ENCODE measurements at places on chromosomes 13 and 19.
A peak's percentile ranks its signal among the peaks of the same experiment; 100 is the strongest.

- DNase-seq: peak; percentile 21
Observed at GRCh38 chr19:2167896-2168618, 4.3 kb downstream of the DOT1L start.

DNA sequence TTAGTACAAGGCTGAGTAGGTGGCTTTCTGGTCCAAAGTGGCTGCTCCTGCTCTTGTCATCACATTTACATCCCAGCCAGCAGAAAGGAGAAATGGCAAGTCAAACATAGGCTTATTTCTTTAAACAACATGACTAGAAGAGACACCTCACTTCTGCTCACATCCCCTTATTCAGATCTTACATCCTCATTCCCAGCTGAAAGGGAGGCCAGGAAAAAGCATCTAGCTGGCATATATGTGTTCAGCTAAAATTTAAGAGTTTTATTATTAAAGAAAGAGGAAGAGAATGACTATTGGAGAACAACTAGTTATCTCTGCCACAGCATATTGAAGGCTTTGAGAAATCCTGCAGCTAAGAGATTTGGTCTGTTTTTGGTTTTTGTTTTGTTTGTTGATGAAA lies 34.1 kb downstream of the RGCC start:
- DNase-seq: no peak

GRCh38 chr19:7879836-7880235 lies 5.6 kb upstream of the PRR36 start:
- DNase-seq: no peak

DNA sequence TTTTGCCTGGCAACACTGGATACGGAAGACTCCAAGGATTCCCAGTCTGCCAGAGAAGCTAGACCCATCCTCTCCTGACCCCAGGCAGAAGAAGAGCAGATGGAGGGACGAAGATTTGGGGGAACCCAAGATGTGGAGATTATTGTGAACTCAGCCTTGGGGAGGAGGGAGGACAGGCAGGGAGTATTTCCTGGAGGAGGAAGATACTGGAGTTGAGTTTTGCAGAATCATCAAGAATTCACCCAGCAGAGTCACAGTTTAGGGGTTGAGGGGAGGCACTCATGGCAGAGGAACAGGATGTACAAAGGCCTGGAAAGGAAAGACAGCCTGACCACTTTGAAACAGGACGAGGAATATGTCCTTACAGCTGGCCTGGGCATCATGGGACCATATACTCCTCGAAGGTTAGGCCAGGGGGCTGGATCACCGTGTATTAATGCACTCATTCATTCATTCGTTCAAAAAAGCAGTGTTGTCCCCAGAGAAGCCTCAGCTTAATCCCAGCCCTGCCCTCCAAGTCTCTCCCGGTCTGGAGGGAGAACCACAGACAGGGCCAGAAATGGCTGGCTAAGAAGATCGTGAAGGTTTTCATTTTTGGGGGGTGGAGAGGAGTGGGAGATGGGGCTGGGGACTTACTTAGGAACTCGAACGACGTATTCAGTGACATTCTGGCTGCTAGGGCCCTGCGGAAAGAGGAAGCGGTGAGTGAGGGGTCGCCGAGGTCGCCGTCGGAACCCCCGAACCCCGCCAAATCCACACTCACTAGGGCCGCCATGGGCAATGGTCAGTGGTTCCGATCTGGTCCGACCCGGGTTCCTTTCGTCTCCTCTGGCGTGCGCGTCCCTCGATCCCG lies 517 bp downstream of the GTF2F1 start:
- no peak for DNase-seq

- no peak for DNase-seq
Observed at GRCh38 chr19:40813182-40813581, 14.2 kb downstream of the EGLN2 start.

GRCh38 chr13:114310956-114311355 lies 3.3 kb upstream of the CHAMP1 start:
- no peak for DNase-seq

DNA sequence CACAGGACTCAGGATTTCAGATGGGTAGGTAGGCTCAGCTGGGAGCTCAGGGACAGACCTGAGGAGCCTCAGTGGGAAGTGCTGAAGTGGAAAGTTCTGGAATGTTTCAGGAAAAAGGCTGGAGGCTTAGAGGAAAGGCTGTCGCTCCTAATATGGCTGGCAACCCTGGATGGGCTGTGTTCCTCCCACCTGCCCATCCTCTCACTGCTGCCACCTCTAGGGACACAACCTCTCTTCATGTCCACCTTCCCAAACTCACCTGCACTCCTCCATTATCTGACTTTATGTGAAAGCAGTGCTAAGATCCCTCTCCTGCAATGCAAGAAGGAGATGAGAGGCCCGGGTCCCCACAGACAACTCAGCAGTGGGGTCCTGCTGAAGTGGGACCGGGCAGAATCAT lies 5.8 kb upstream of the CEACAM21 start:
- no peak for DNase-seq

DNA sequence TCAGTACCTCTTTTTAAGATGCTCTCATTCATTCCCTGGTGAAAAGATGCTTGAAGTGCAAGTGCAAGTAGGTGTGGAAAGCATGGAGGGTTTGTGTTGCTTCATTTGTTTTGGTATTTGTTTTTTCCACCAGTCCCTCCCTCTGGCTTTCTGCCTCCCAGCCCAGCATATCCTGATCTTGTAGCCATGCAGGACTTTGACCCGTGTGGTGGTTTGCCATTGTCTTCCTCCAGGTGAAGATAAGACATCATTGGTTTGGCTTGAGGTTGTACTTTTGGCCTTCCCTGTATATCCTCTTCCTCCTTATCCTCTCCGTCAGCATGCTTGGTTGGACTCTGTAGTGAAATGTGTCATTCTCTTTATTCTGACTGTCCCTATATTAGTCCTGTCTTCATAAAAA lies 9.1 kb downstream of the SPINT2 start:
- DNase-seq: no peak

DNA sequence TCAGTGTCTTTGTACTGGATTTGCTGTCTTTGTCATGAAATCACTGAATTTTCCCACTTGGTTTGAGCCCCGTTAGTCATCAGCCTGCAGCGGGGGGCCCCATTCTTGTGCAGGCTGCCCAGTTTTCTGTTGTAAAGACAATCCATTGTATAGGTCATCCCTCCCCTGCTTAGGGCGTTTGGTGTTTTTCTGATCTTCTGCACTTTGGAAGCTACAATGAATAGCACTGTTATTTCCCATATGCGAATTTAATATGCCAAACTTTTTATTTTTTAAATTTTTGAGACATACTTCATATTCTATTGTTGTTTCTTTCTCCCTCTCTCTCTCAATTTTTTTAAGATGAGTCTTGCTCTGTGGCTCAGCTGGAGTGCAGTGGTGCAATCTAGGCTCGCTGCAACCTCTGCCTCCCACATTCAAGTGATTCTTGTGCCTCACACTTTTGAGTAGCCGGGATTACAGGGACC lies 9.0 kb downstream of the SLC27A1 start:
- no peak for DNase-seq

DNA sequence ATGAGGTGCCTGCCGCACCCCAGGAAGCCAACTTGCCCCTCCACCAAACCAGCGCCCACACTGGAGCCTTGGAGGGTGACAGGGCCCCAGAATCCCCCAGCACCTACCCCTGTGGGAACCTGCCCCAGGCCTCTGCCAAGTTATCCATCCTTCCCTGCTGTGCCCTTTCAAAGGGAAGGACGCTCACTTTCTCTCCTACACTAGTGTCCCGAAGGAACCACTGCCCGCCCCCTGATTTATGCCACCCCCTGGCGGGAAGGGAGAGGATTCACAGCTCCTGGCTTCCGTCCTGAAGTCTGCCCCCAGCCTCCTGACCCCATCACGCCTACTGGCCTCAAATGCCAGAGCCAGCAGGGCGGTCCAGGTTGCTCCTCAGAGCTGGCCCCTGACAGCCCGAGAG lies 1.4 kb downstream of the EVI5L start:
- no peak for DNase-seq

GRCh38 chr13:98285852-98286594 lies 109.0 kb upstream of the RNF113B start:
- no peak for DNase-seq

DNA sequence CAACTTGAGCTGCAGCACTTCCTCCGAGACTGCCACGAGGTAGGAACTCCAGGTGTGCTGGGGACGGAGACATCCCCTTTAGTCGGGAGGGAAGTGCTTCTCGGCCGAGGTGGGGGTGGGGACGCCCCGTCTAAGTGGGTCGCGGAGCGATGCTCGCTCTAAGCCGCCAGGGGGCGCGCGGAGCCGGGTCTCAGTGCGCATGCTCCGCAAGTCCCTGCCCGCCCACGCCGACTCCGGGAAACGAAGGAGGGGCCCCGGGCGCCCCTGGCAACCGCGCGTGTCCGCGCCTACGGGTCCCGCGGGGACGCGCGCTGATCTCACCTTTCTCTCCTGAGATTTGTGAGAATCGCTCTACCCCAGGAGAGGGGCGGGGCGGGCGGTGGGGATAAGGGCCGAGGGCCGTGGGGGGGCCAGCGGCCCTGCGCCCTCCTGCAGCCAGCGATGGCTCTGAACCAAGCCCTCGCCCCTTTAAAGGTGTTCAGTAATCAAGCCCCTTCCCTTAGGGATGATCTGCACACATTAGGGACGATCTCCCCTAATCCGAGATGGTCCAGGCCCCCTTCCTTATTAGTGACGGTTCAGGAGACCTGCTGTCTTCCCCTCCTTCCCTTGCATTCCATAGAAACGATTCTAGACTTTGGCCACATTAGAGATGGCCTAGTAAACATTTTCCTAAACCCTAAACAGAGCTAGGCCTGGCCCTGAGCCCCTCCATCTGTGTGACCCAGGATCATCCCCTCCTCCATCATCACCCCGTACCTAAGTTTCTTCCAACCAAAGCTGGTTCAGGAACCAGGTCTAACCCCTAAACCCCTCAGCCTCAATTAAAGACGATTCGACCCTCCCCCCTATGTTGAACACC lies 47.3 kb upstream of the SHKBP1 start:
- peak; percentile 89 for DNase-seq

DNA sequence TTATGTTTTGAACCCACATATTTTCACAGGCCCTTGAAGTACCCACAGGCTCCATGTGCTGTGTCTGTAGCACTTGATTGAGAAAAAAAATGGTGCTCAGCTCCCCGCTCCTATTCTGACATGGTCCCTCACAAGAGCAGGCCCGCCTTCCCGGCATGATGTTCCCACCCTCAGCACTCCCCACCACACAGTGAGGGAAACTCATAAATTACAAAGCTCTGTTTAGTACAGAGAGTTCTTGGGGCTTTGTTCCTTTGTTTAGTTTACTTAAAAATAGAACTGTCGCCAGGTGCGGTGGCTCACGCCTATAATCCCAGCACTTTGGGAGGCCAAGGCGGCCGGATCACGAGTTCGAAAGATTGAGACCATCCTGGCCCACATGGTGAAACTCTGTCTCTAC lies 25.9 kb upstream of the ABCC4 start:
- no peak for DNase-seq

DNA sequence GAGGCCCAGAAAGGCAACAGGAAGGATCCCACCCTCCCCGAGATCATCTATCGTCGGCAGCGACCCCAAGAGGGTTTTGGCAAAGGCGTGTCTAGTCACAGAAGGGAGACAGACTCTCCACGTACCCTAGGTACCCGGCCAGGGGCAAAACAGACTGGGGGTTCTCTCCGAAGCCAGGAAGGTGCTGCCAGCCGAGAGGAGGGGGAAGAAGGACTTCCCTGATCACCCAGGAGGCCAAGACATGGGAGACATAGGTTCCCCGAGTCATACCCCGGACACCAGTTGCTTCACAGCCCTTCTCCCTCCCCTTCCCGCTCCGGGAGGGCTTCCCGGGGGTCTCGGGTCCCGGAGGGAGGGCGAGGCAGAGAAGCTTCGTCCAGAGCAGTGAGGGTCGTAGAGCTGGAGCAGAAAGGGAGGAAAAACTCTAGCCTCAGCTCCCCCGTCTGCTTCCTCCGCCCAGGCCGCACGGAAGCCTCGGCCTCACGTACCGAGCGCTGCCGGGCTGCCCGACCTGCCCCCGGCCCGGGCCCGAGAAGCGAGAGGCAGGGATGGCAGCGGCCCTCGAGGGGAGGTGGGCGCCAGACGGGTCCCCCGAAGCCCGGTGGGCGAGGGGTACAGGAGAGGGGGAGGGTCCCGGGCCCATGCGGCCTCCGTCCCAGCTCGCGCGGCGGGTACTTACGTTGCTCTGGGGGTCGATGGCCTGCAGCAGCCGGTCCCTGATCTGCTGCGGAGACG lies 644 bp downstream of the MED26 start:
- peak; percentile 6 for DNase-seq

DNA sequence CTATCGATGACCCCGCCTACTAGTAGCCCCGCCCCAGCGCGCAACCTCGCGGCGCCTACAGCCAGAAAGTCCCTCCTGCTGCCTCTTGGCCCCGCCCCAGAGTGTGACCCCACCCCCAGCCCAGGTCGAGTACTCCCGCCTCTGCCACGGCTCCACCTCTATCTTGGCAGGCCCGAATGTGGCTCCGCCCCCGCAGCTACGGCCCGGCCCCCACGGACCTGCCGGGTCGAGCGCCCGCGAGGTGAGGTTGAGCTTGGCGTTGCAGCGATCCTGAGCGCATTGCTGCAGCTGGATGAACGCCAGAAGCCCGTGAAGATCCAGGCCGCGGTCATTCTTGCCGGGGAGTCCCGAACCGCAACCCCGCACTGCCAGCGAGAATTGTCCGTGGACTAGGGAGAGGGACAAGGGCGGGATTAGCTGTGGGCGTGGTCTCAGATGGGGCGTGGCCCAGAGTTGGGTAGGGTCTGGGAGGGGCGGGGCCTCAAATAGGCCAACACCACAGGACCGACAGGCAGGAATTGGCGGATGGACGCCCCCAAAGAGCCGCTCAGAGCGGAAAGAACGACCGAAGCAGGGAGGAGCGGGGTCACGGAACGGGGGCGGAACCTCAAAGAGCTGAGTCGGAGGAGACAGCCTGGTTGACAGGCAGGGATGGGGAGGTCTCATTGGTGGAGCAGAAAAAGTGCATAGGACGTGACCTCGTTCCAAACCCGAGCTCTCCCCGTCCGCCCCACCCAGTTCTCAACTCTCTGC lies 1.9 kb downstream of the LYPD3 start:
- peak; percentile 94 for DNase-seq

DNA sequence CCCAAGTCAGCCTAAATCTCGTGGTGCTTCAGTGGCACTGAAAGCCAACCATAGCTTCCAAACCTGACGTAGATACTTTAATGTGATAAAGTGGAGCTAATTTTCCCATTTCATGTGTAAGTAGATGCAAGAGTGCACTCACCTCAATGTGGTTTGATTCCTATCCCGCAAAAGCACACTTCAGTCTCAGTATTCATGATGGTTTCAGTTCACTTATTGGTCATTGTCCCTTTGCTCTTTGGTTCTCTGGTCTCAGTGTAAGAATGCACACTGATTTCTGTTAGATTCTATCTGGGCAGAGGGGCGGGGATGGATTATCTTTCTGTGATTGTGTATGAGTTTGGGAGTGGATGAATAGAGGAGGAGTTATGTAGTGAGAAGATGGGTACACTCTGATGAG lies 340.6 kb downstream of the KCNRG start:
- no peak for DNase-seq

DNA sequence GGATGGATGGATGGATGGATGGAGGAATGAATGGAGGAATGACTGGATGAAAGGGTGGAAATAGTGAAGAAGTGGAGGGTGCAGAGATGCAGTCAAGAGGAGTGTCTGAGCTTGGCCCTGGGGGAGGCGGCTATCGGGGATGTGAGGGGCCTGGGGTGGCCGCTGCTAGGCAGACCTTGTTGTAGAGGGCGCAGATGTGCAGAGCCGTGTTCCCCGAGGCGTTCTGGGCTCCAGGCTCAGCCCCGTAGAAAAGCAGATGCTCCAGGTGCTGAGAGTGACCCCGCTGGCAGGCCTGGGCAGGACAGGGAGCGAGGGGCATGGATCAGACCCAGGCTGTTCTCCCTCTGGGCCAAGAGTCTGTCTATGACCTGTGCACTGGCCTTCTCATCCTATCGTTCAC lies 8.4 kb downstream of the SHANK1 start:
- no peak for DNase-seq

- no peak for DNase-seq
Observed at GRCh38 chr13:20840568-20840967, 62.0 kb downstream of the XPO4 start.
